Trophoblast cell (in vitro differentiated cells and primary cell): ENCODE measurements at places on chromosomes 1 and 21.

DNA sequence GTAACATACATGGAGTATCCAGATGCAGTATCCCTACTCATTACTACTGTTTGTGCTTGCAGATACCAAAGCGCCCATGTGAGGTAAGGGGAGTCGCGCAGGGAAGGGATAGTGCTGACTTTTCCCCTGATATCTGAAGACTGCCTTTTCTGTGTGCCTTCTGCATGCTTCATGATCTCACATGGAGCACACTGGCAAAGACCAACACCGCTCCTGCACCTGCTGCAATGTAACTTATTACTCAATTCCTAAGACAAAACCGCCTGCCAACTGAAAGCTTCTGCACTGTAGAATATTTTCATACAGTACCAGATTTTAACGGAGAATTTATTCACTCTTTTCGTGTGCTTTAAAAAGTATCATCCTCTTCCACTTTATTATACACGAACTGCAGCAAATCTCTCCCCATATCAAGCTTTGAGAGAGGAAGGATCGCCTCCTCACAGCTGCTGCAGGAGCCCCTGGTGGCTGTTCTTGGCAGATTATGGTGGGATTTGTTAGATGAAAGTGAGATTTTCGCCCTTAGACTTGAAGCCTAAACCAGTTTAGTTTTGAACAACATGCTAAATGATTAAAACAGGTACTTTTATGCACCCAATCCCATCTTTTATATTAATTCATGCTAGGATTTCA, 99.1 kb downstream of the PTPN14 start:
- DNase-seq = no peak

DNA sequence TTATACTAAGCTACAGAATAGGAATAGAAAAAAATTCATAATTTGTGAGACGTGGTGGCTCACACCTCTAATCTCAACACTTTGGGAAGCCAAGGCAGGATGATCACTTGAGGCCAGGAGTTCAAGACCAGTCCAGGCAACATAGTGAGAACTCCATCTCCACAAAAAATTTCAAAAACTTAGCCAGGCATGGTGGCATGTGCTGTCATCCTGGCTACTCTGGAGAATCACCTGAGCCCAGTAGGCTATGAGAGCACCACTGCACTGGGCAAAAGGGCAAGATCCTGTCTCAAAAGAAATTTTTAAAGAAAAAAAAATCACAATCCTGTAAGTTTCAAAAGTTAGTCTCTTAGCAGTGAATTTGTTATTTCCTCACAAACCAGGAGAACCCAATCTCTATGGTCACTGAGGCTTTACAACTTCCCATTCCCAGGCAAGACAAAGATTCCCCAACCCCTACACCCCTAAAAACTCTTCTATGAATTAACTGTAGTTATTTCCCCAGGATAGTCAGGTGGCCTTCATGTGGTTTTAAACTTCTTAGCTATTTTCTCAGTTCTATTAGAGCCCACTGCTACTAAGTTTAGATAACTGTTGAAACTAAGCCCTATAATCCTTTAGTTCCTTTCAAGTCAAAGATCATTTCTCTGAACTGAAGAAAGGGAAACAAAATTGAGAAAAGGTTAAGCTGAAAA, 74.5 kb downstream of the FOXJ3 start:
- DNase-seq = peak; percentile 54

GRCh38 chr1:205652984-205653383, 21.2 kb upstream of the ELK4 start:
- DNase-seq = no peak

- DNase-seq = peak; percentile 83
These were observed 24.8 kb upstream of the THEM4 start for GRCh38 chr1:151934048-151934493.

DNA sequence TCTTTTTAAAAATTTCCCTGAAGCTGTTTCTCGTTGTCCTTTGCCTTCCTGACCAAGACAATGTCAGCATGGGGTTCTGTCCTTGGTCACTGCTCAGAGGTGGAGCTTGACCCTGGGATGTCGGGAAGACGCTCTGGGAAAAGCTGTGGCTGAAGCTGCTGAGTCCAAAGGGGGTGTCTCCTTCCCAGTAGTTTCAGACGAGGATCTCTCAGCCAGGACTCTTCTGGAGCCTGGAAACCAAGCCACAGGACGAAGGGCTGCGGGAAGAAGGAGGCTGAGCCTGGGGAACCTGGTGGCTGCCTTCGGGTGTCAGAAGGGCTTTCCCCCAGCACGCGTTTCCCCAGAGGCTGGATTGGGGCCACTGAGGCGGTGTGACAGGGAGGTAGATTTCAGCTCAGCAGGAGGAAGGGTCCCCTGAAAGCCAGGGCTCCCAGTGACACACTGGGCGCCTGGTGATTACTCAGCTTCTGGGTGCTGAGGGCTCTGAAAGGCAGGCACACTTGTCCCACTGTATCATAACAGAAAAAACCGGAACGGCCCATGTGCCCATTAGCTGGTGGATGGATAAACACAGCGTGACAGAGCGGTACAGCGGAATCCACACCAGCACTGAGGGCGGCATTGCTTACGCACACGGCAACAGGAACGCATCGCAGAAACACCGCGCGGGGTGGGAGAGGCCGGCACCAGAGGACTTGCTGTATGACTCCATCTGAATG, 5.0 kb upstream of the KRTAP12-1 start:
- DNase-seq = no peak

DNA sequence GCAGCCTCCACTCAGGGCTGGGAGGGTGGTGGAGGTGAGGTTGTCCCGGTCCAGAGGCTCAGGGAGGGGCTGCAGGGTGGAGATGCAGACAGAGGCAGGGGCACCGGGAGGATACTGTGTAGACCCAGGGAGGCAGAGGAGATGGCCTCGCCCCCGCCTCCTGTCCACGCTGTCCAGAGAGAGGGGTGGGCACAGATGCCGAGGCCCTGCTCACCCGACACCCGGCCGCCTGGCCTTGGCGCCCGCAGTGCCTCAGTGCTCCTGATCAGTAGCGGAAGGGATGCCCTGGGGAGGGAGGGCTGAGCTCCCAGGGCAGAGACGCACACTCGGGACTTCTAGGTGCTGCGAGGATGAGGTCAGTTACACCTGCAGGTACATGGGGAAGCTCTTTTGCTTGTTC, 102.7 kb upstream of the TTC34 start:
- no peak for DNase-seq

DNA sequence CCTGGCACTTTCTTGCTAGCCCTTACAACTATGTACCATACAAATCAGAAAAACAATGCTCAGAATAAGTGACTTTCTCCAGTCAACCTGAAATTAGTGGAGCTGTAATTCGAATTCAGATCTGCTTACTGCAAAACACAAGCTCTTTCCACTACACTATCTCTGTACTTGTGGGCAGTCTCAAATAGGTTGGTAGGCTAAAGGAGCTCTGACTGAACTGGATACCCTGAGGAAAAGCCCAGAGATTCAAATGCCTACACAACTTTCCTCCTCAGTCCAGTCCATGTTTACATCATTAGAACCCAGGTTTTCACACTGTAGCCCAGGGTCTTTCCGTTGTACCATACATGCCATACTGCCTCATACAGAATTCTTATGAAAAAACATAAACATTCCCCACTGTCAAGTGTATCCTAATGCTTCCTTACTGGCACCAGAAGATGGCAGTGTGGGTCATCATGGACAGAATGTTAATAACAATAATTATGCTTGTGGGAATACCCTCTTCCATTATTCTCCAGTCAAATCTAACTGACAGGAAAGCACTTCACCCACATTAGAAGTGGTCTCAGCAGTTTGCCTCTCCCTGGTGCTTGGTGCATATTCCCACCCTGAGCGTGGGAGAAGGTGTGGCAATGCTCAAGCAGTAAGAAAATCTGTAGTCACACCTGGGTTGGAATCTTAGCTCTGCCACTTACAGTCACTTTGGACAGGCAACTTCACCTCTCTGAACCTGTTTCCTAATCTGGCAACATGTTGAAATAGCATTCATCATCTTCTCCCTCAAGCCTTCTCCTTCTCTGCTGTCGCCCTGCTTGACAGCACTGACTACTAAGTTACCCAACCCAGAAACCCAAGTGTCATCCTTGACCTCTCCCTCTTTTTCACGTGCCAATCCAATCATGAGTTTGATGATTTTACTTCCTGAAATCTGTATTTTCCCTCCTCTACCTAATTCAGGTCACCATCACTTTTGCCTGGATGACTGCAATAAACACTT, 14.4 kb upstream of the ZFYVE9 start:
- DNase-seq = peak; percentile 40

DNA sequence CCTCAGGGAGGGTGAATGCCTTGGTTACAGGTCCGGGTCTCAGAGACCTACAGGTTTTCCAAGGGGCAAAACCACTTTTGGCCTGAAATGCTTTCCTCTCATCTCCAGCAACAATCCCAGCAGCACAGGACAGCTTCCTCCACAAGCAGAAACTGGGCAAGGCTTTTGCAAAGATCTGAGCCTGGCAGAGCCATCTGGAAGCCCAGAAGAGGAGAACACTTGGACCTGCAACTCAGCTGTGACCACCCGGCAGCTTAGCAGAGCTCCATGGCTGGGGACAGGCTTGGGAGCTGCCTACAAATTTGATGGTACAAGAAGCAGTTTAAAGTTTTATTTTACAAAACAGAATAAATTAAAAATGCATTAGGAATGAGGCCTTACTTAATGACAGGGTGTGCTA, 90.0 kb upstream of the KCND3 start:
- no peak for DNase-seq

GRCh38 chr1:236836157-236836556, 41.1 kb downstream of the MTR start:
- DNase-seq = no peak

DNA sequence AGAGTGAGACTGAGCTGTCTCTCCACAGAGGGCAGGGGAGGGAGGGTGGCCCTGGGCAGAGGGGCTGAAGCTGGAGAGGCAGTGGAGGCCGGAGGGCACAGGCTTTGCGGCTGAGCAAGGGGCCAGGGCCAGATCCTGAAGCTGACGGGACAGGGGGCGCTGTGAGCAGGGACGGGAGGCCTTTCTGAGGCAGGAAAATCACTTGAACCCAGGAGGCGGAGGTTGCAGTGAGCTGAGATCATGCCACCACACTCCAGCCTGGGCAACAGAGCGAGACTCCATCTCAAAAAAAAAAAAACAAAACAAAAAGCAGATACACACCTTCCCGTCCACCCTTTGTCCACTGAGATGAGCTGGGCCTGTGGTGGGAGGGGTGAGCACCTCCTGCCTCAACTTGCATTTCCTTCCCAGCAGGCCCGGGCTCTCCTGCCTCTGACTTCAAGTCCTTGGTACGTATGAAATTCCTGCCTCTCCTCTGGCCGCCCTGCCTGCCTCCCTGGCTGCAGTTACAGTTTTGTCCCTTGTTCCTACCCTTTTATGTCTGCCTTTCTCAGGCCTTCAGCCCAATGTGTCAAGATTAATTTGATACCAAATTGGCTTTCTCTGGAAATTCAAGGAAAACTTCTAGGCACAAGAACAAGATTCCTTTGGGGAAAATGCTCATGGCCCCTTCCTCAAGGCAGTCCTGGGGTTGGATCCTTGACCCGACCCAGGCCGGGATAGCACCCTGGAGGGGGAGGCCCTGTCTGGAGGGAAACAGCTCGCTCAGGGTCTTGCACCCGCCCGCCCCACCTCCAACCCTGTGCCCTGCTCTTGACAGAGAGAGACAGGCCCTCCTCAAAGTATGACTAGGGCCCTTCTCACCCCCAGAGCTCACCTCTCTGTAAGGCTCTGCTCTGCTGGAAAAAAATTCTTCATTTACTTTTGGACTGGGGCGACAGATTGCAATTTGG, 11.2 kb upstream of the ADAMTSL4 start:
- peak; percentile 80 for DNase-seq

- DNase-seq = no peak
These were observed 25.1 kb upstream of the ASPM start for GRCh38 chr1:197171531-197171930.

DNA sequence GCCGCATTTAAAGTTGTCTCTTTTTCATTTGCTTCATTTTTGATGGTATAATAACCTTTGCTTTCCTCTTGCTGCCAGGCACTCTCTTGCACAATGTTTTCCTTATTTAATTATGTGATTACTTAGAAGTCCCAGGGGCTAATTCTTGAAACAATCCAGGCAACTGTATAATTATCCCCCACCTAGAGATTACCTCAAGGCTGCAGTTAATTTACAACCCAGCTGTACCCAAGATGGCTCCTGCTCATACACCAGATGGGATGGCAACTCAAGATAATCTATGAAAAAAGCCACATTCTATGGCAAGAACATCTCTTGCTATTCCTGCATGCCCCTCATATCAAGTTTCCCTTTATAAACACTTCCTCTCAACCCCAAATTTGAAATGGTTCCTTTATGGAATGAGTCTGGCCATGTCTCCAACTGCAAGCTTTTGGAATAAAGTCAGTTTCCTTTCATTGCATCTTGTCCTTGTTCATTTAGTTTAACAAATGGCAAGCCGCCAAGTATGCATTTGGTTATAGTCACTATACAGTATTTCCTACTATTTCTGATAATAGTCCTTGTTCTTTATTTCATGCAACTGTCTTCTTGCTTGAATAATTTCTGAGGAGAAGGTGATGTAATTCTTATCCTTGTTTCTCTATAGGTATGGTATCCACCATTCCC, 1042.6 kb downstream of the PLA2G4A start:
- DNase-seq = no peak
